Fibroblast of skin of right biceps (primary cell): ENCODE measurements at places on chromosomes 13 and 19.

DNA sequence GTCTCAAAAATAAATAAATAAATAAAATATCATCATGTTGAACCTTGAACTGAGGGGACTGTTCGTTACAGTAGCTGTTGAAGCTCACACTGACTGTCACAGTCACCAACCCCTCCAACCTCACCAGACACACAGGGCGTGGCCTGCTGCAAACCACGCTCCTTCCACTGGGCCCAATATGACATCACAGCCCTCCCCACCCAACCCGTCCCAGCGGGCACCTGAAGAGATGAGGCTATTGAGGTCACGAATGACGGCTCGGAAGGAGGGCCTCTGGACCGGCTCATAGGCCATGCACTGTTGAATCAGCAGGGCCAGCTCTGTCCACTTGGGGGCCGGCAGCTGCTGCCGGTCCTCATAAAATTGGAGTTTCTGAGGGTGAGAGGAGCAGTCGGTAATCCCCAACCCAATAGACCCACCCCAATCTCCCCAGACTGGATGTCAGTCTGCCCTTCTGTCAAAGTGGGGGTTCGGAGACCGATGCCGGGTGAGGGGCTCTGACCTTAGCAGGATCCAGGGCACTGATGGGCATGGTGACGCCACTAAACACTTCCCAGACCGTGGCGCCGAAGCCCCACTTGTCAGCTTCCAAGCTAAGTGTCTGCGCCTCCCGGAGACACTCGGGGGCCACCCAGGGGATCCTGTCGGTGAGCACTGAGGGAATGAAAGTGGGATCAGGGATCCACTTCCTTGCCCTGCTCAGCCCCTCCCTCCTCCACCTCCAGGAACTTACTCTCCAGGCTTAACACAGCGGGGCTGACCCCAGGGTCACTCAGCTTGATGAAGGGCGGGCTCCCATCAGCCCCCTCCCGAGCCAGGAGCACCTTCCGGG is 13.2 kb downstream of the JAK3 start:
- DNase-seq: no peak

GRCh38 chr13:110811008-110811720 is 97.7 kb downstream of the ING1 start:
- no peak for DNase-seq

- no peak for DNase-seq
Observed at GRCh38 chr13:31987535-31988170, 43.9 kb upstream of the FRY start.

DNA sequence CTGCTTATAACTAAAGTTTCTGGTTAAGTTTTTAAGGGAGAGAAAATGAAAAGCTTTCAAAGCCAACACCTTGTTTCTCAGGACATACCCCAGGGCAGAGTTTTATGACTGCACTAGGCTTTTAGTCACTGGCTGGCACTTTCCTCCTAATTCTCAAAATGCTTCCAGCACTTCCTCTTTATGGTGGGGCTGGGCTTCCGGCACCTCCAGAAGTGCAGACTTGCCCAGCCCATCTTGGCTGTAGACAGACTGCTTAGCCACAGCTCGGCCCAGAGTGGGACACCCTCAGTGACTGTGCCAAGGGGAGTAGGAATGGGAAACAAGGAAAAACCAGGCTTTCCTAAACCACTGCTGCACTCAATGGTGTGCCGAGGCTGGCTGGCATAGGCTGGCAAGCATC is 23.2 kb upstream of the GTF3A start:
- DNase-seq: no peak

GRCh38 chr13:73275163-73275562 is 216.4 kb downstream of the KLF5 start:
- no peak for DNase-seq

GRCh38 chr19:37987356-37988332 is 80.6 kb downstream of the SIPA1L3 start:
- no peak for DNase-seq

- DNase-seq: peak; percentile 23
Observed at GRCh38 chr13:80161896-80162295, 179.0 kb downstream of the SPRY2 start.

DNA sequence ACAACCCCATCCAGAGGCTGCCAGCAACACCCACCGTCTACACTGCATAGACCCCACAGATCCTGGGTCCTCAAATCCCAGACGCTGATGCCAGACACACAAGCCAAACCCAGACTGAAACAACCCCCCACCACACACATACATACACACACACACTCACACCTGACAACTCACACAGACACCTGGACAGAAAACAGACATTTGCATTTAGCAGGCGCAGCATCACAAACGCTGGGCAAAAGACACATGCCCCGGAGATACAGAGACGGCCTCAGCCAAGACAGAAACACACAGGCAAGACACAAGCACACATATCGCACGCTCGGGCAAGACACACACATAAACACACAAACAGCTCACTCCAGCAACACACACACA is 1.3 kb downstream of the BBC3 start:
- peak; percentile 31 for DNase-seq

DNA sequence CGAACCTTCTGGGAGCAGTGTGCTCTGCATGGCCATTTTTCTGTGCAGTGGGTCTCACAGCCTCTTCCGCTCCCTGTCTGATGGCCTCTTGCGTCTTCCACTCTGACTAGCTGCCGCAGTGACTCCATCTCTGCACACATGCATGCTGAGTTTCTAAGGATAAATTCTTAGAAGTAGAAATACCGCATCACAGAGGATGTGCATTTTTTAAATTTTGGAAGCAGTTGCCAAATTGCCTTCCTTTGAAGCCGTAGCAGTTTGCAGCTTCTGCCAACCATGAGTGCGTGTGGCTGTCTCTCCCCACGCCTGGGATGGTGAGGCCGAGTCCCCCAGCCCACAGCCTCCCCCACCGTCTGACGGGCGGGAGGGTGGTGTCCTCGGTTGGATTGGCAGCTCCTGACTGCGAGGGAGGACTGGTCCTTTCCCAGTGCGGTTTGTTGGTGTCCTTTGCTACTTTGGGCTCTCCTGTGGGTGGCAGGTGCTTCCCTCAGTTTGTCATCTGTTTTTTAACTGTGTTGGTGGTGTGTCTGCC is 9.8 kb downstream of the FZR1 start:
- peak; percentile 65 for DNase-seq

GRCh38 chr13:79281339-79281747 is 124.7 kb downstream of the RBM26 start:
- DNase-seq: no peak
